Cortex of kidney (tissue), 1 donor: ENCODE measurements at places on chromosomes 16 and 17.

DNA sequence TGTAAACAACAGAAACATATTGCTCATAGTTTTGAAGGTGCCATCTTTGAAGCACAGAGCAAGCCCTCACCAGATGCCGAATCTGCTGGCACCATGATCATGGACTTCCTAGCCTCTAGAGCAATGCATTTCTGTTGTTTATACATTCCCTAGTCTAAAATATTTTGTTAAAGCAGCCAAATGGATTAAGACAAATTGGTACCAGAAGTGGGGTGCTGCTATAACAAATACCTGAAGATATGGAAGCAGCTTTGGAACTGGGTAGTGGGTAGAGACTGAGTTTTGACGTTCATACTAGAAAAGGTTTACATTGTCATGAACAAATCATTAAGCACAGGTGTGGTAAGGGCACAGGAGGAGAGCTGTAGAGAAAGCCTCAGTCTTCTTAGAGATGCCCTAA, 13.6 kb downstream of the SGF29 start:
- DNase-seq: no peak

DNA sequence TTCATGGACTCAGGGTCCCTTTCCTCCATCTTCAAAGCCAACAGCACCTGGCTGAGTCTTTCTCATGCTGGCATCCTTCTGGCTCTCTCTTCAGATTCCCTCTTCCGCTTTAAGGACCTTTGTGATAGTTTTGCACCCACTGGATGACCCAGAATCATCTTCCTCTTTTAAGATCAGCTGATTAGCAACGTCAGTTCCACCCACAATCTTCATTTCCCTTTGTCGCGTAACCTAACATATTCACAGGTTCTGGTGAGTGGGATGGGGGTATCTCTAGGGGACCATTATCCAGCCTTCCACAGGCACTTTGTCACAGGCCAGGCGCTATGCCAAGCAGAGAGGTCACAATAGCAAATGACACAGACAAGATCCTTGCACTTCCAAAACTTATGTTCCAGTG, 593.8 kb downstream of the MAF start:
- DNase-seq: no peak

DNA sequence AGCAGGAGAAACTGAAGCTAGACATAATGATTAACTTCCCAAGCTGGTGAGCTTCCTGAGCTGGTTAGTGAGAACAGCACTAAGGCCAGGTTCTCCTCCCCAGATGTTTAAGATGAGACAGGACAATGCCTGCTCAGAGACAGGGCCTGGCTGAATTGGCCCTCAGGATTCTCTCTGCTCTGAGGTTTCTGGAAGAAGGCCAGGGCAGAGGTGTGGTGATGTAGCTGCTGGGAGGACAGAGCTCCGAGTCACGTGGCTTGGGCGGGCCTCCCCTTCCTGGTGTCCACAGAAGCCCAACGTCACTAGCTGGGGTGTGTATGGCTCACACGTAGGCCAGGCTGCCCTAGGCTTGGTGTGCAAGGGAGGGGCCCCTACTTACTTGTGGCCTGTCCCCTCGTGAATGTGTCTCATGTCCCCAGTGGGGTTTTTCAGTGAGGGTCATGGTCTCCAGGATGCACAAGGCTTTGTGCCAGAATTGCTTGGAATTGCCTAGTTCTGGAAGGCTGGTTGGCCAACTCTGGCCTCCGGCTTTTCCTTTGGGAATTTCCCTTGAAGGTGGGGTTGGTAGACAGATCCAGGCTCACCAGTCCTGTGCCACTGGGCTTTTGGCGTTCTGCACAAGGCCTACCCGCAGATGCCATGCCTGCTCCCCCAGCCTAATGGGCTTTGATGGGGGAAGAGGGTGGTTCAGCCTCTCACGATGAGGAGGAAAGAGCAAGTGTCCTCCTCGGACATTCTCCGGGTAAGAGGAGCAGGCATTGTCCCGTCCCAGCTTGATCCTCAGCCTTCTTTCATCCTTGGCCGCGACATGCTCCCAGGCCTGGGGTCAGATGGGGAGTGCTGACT, 3.4 kb downstream of the NOD2 start:
- no peak for DNase-seq

GRCh38 chr16:68644715-68645493, at the start of gene CDH3:
Gene CDH3, plus strand, starts transcription at chr16:68645310. Its CDS starts 70 bp downstream, at chr16:68645380.
- no peak for DNase-seq

DNA sequence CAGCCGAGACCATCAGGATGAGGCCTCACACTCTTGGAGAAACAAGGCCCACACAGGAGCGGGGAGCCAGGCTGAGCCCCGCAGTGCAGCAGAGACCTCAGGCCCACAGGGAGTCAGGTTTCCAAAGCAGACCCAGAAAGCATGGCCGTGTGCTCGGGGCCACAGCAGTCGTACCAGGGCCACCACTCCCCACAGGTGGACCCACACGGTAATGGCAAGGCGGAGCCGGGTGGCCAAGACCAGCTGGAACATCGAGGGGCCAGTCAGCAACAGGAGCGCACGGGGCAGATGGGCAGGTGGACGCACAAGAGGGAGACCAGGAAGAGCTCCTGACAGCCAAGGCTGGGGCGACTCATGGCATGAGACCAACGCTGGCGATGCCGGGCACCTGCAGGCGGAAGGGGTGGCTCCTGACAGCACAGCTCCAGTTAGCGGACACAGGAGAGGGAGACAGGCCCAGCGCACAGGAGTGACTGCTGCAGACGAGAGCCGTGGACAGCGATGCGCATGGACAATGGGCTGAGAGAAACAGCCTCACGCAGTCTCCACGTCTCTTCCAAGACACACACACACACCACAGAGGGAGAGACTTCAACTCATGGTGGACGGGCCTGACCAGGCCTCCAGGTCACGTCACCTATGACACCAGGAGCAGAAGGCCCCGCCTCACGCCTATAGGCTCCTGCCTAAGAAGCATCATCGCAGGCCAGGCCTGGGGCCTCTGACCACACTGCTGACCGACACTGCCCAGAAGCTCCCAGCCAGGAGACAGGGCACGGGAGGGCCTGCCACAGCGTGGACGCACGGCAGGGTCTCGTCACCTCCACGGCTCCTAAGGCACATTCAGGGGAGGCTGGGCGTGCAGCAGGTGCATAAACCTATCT, 58.6 kb downstream of the ZNF778 start:
- no peak for DNase-seq
